ENCODE measurements at places on chromosomes 11 and 22. TPM values are rescaled to one million over a fixed set of nuclear protein-coding genes. Genes with fewer than 3 reads are reported as not detected.
A peak's percentile ranks its signal among the peaks of the same experiment; 100 is the strongest.

DNA sequence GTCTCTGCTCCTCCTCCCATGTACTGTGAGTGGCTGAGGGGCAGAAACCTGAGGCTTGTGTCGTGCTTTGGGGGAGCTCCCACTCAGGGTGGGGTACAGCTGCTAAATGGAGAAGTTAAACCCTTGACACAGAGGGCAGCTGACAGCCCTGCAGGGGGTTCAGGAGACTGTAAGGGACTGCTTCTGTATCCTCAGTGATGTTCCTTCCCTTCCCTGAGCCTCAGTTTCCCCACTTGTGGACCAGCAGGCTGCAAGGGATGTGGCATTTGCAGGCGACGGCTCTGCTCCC is 15.6 kb downstream of the SYNGR1 start:
- DNase-seq, result no peak

DNA sequence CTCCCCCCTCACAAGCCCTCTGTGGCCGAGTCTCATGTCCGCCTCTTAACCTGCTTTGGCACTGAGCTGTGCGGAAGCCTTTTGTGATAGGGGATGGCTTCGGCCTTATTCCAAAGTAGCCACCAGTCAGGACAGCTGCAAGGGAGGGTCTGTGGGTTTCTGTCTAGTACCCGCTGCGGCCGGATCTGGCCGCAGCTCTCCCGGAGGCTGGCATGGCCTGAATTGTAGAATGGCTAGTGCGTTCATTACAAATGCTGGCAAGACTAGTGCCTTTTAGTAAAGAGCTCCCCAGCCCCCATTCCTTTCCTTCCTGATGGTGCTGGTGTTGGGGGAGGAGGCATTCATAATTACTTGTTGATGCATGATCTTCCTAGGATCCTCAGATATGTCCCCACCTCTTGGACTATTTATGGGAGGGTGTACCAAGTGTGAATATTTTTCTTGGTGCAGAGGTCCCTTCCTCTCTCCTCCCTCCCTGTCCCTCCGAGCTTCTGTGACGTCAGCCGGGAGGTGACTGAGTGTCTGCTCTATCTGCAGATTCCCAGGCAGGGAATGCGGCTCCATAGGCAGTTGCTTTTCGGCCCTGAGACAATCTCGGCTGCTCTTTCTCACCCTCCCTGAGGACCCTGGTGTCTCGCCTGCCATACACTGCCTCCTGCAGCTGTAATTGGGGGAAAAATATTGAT is 108.7 kb upstream of the E2F8 start:
- no peak for DNase-seq

DNA sequence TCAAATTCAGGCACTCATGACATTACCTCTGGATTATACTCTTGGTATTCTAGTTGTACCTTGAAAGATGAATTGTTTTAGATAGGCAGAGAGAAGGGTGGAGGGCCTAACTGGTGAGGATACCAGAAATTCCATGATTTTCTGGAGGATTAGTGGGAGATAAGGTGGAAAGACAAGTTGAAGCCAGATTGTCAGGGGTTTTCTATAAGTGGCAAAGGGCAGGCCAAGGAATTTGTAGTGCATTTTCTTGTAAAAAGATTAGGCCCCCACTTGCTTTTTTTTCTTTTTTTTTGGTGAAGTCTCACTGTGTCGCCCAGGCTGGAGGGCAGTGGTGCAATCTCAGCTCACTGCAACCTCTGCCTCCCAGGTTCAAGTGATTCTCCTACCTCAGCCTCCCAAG is 28.4 kb upstream of the PRDM10 start:
- DNase-seq, result no peak

DNA sequence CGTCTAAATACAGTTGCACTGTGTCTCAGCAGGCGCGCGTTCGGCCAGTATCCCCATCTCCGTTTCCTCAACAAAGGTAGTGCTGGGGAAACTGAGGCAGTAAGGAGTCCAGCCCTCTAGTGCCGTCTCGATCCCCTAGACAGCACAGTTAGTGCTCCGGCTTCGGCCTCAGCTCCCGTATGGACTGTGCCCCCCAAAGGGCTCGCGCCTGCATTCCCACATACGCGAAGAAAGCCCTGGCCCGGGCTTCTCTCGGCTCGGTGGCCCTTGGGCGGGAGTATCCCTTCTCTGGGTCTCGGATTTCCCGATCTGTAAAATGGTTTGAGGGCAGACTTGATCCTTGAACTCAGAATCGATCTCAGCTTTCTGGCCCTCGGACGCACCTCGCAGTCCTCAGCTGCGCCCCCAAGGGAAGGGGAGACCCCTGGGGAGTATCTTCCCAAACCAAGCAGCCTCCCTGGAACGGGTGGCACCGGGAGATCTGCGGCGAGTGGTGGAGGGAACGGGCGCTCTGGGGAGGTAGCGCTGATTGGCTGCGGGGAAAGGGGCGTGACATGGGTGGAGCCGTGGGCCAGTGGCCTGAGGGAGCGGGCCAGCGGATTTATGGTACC is 759 bp upstream of the PEX16 start:
- DNase-seq, result peak; percentile 94

GRCh38 chr22:19855504-19856409 is 1.1 kb upstream of the GNB1L start:
- DNase-seq, result peak; percentile 85

The CRACR2B gene
- total RNA-seq, result 4.3 TPM

GRCh38 chr22:17655289-17655688 is 16.7 kb downstream of the BCL2L13 start:
- no peak for DNase-seq

- no peak for DNase-seq
Observed at GRCh38 chr11:124738713-124739478, 846 bp upstream of the NRGN start.

The BEST1 gene
- total RNA-seq, result 4.3 TPM

- DNase-seq, result peak; percentile 71
Observed at GRCh38 chr11:27471589-27472397, 797 bp downstream of the LGR4 start.

DNA sequence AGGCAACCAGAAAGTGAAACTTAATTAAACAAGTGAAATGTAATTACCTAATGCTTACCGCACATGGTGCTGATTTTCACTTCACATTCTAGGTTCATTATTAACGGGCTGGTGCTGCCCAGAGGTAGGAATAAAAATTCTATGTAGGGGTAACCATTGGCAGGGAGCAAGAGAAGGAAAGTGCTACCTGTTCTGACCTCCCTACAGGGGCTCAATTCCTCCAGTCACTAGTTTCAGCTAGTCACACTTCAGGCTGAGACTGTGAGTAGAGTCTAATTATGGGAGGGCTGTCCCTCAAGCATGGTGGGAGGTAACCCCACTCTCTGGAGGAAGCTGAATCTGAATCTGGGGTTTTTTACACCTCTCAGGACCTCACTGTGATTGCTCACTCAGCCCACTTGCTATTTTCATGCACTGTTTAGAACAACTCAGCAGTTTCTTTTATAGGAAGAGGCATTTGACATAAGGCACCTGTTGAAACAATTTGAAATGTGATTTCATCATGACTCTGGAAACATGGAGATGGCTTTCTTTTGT is 75.4 kb downstream of the MAML2 start:
- no peak for DNase-seq

DNA sequence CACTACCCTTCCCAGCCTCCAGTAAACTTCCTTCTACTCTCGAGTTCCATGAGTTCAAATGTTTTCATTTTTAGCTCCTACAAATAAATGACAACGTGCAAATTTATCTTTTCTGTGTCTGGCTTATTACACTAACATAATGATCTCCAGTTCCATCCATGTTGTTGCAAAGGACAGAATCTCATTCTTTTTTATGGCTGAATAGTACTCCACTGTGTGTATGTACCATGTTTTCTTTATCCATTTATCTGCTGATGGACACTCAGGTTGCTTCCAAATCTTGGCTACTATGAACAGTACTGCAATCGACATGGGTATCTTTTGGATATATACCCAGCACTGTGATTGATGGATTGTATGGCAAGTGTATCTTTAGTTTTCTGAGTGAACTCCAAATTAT is 34.5 kb downstream of the FCHSD2 start:
- DNase-seq, result no peak

The GAL gene
- 11.8 TPM for total RNA-seq

- no peak for DNase-seq
Observed at GRCh38 chr11:66448523-66448922, 9.9 kb upstream of the MRPL11 start.

GRCh38 chr11:26193694-26194365 is 138.1 kb upstream of the ANO3 start:
- no peak for DNase-seq

The DDX25 gene
- 0.16 TPM for total RNA-seq

The OR8D1 gene
- total RNA-seq, result not detected

DNA sequence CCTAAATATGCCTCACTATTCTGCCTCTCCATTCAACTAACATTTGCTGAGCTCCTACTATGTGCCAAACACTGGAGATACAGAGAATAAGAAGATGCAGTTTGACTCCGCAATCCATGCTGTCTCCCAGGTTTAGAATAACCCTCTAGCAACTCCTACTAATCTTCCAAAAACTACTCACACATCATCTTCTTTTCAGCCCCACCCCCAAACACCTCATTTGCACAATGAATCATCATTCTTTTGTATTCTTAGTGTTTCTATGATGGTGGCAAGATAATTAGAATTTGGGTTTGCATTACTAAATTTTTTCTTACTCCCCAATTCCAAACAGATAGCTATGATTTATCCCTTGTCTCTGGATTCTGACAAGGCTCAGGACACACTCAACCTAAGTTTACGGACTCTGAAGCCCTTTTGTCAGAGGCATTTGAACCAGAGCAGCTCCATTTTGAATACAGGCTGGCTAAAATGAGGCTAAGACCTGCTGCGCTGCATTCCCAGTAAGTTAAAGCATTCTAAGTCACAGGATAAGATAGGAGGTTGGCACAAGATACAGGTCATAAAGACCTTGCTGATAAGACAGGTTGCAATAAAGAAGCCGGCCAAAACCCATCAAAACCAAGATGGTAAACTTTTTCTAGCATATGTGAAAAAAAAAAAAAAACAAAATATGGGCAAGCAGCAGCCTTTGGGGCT is 1038.9 kb downstream of the DLG2 start:
- no peak for DNase-seq

The F2 gene
- total RNA-seq, result not detected

DNA sequence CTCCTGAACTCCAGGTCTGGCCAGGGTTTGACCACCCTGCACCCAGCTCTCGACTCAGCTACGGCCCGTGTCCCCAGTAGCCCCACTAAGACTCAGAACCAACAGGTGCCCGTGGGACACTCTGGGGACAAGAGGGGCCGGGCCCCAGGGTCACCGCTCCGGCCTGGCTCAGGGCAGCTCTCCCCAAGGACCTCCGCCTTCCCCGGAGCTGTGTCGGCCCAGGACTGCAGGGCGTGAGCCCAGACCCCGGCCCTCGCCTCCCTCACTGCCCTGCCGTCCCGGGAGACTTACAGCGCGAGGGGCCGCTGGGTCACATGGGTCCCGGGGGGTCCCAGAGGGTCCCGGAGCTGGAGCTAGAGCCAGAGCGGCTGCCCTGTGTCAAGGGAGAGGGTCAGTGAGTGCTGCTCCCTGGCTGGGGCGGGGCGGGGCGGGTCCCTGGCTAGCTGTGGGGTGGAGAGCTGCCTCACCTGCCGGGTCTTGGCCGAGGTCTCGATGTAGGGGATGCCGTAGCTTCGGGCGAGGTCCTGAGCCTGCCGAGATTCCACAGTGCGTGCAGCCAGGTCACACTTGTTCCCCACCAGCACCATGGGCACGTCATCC is 2.3 kb downstream of the HRAS start:
- DNase-seq, result no peak

GRCh38 chr22:35174401-35175038 is 82.8 kb upstream of the HMGXB4 start:
- DNase-seq, result no peak

DNA sequence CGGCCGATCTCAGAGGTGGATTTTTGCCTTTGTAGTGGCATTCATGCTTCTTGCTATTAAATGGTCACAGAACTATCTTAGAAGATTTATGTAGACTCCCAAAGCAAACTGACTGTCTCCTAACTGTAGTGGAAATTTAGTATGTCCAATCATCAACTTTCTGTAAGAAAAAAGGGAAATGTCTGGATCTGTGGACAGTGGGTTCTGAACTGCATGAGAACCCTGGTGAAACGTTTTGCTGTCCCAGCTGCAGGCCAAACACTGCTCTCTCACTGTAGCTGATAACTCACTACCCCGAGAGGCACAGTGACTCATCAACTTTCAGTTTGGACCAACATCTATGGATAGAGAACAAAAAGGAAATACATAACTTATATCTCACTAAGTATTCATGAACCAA is 387.1 kb downstream of the SOX6 start:
- peak; percentile 76 for DNase-seq

The B3GAT1 gene
- 0.16 TPM for total RNA-seq

GRCh38 chr22:32073262-32073661 is 30.2 kb downstream of the SLC5A1 start:
- DNase-seq, result no peak

The PC gene
- total RNA-seq, result 2.5 TPM

- DNase-seq, result no peak
Observed at GRCh38 chr11:87030458-87031054, 7.2 kb upstream of the TMEM135 start.
